Neural progenitor cell (in vitro differentiated cells): ENCODE measurements at places on chromosomes 16 and 17.

DNA sequence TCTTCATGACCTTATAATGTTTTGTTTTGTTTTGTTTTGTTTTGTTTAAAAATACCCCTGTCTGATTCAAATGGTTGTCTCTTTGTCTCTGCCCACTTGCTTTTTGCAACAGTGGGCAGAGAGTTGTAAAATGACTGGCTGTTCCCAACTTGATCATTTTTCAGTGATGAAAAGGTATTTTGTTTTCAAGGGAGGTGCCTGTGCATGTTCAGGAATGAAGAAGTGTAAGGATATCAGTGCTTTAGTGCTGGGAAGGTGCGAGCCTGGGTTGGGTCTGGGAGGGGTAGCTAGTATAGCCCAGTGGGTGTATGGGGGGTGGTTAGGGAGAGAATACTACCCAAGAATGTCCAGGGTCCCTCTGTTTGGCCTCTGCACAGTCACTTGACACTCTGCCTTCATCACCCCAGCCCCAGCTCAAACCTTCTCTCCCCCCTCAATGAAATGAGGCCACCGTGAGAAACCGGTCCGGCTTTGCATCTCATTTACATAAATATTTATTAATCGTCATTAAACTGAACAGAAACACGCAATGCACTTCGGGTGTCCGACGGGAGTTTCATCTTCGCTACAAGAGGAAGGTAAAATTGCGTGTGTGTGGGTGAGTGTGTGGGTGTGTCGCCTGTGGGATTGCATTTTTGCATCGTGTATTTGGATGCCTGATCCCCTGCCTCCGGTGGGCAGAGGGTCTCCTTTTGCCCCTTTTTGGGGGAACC is 4.3 kb downstream of the NEUROD2 start:
- peaks cover 100% of the 10 kb centered on the region for H3K27me3 ChIP-seq
- peaks cover 23% of the 10 kb centered on the region for H3K4me1 ChIP-seq
- no peaks in the 10 kb centered on the region for H3K36me3 ChIP-seq
- no peak overlapping the region for H3K4me3 ChIP-seq

GRCh38 chr17:79080761-79081290 is 6.2 kb downstream of the ENGASE start:
- no peaks in the 10 kb centered on the region for H3K4me1 ChIP-seq
- DNase-seq, result no peak
- H3K27me3 ChIP-seq, result peaks cover under 1% of the 10 kb centered on the region

DNA sequence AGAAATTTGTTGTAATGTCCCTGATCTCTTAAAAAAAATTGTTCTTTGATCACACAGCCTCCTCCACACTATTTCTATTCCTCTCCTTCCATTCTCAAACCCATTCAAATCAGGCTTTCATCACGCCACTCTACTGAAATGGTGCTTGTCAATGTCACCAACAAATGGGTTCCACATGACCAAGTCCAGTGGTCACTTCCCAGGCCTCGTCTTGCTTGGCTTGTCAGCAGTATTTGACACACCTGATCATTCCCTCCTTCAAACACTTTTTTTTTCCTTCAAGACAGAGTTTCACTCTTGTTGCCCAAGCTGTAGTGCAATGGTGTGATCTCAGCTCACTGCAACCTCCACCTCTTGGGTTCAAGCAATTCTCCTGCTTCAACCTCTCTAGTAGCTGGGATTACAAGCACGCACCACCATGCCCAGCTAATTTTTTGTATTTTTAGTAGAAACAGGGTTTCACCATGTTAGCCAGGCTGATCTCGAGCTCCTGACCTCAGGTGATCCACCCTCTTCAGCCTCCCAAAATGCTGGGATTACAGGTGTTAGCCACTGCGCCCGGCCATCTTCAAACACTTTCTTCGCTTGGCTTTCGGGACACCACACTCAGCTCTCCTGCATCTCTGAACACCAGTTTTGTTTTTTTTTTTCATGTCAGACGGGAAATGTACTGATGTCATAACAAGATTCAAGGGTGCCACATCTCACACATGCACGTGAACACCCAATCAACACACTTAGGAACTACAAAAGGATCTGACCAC is 18.3 kb downstream of the NQO1 start:
- no peaks in the 10 kb centered on the region for H3K4me1 ChIP-seq
- H3K27ac ChIP-seq, result no peak overlapping the region
- no peak overlapping the region for H3K4me3 ChIP-seq
- H3K36me3 ChIP-seq, result no peaks in the 10 kb centered on the region
- DNase-seq, result no peak
- no peaks in the 10 kb centered on the region for H3K27me3 ChIP-seq

DNA sequence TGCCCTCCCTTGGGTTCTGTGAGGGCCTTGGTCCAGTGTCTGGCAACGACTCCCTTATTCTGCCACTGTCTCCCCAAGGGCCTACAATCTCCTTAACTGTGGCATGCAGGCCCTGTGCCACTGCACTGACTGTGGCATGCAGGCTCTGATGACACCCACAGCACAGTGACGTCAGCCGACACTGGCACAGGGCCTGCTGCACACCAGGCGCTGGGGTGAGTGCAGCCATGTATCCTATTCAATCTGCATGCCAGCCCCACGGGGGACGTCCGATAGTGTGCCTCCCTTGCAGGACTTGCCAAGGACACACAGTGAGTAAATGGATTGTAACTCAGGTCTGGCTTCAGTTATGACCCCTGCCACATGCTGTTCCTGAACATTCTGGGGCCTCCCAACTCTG is 39.8 kb upstream of the RASD1 start:
- DNase-seq, result no peak
- H3K4me1 ChIP-seq, result peaks cover 8% of the 10 kb centered on the region
- H3K4me3 ChIP-seq, result no peak overlapping the region
- H3K27ac ChIP-seq, result no peak overlapping the region
- H3K36me3 ChIP-seq, result no peaks in the 10 kb centered on the region
- no peaks in the 10 kb centered on the region for H3K27me3 ChIP-seq

DNA sequence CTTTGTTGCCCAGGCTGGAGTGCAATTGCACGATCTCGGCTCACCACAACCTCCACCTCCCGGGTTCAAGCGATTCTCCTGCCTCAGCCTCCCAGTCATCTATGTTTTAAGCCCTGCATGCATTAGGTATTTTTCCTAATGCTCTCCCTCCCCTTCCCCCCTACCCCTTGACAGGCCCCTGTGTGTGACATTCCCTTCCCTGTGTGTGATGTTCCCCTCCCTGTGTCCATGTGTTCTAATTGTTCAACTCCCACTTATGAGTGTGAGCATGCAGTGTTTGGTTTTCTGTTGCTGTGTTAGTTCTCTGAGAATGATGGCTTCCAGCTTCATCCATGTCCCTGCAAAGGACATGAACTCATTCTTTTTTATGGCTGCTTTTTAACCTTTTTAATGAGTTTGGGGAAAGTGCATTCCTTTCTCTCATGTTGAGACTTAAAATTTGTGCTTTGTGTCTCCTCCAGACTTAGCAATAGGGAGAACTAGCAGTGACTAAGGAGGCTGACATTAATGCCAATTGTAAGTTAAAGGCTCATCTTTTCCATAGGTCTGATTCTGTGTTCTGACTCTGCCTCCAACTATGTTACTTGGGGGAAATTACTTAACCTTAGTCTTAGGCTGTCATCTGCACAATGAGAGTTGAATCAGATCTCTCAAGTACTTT is 17.7 kb upstream of the PHAF1 start:
- no peaks in the 10 kb centered on the region for H3K36me3 ChIP-seq
- no peak overlapping the region for H3K4me3 ChIP-seq
- H3K27ac ChIP-seq, result no peak overlapping the region
- H3K27me3 ChIP-seq, result no peaks in the 10 kb centered on the region
- DNase-seq, result no peak

GRCh38 chr16:82748026-82748425 is 121.3 kb downstream of the CDH13 start:
- DNase-seq, result no peak
- peaks cover 2% of the 10 kb centered on the region for H3K4me1 ChIP-seq
- no peaks in the 10 kb centered on the region for H3K27me3 ChIP-seq

- H3K36me3 ChIP-seq, result no peaks in the 10 kb centered on the region
- H3K27ac ChIP-seq, result no peak overlapping the region
- DNase-seq, result no peak
- no peaks in the 10 kb centered on the region for H3K27me3 ChIP-seq
- H3K4me1 ChIP-seq, result no peaks in the 10 kb centered on the region
Measured at GRCh38 chr16:22424161-22424937, 49.9 kb upstream of the CDR2 start.
